Esophagus mucosa (tissue), 1 donor: ENCODE measurements at places on chromosomes 2 and 18. TPM values are rescaled to one million over a fixed set of nuclear protein-coding genes. Genes with fewer than 3 reads are reported as not detected.
A peak's percentile ranks its signal among the peaks of the same experiment; 100 is the strongest.

DNA sequence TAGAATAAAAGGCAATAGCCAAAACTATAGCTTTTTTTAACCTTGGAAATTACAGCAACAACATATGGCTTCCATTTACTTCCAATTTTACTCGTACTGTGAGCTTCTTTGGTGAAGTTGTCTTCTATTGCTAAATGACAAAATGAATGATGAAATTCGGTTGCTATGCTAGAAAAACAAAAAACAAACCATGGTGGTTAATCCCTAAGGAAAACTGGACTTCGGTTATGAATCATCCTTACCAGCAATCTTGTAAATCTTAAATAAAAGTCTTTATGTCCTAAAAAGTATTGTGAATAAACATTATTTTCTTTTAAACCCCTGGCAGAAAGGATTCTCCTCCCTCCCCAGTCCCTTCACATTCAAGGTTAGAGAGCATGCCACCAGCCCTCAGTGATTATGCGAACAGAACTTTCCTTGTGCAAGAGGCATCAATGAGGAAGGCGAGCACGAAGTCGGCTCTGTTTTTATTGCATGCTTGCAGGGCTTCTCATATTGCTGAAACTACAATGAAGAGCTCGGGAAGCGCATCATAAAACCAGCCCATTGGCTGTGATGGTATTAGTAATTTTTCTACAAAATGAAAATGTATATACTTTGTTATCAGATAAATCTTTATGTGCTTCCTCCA lies 62.9 kb downstream of the ZNF521 start:
- no peak for ATAC-seq

DNA sequence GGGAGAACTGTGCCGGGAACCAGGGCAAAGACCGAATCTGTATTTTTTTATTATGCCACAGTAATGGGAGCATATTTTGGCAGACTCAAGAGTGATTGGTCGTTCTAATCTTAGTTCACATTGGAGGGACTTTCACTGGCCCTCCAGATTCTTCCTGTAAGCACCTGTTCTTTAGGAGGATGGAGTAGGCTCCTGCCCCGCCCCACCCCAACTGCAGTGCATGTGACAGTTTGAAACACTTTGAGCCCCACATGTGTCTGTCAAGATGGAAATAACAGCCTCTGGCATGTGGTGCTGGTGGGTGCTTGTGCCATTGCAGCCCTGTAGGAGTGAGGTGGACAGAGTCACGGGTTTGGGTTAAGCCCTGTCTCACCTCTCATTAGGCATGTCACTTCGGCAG lies 43.3 kb upstream of the TXNDC2 start:
- ATAC-seq = no peak

DNA sequence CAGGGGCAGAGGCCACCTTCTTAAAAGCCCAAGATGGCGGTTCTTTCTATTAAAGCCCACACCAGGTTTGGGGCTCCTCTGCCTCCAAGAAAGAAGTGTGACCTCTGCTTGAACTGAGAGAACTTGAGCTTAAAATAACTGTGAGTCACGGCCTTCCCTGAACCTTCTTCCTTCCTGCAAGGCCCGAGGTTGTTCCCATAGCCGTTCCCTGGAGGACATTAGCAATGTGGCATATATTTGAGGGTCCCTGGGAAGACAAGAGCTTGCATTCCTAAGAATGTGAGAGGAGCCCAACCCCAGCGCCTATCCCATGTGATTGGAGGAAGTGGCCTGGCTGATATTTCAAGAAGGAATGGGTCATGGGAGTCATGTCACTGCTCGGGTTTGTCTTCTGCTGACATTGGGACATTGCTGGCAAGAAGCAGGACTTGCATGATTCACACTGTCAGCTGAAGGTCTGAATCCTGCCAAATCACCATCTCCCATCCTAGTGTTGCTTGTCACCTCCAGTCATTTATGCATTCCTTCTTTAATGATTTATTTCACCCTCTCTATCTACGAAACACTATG lies 168.1 kb downstream of the TRIB2 start:
- peak; percentile 82 for ATAC-seq

DNA sequence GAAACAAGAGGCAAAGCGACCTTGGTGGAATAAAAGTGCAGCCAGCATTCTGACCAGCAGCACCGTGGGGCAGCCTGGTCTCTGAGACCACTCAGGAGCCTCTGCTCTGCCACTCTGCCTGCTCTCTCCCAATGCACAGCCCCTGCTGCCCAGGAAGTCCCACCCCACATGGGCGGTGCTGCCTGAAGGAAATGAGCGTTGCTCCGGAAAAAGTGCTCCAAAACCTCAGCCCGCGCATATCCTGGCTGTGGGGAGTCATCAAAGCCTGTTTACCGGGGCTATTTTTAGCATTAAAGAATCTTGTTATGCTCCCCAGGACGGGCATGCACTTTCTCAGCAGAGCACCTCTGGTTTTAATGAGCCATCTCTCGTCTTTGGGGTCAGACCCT lies 54.5 kb downstream of the EPAS1 start:
- peak; percentile 45 for ATAC-seq

GRCh38 chr2:119449521-119449920 lies 17.9 kb downstream of the TMEM37 start:
- ATAC-seq = peak; percentile 37

CXCR4 gene
- 3.6 TPM for total RNA-seq
